ENCODE measurements at places on chromosomes 2 and 18. TPM values are rescaled to one million over a fixed set of nuclear protein-coding genes. Genes with fewer than 3 reads are reported as not detected.

Gene GPAT2
- total RNA-seq: not detected

Gene ASB1
- total RNA-seq: 30.4 TPM

DNA sequence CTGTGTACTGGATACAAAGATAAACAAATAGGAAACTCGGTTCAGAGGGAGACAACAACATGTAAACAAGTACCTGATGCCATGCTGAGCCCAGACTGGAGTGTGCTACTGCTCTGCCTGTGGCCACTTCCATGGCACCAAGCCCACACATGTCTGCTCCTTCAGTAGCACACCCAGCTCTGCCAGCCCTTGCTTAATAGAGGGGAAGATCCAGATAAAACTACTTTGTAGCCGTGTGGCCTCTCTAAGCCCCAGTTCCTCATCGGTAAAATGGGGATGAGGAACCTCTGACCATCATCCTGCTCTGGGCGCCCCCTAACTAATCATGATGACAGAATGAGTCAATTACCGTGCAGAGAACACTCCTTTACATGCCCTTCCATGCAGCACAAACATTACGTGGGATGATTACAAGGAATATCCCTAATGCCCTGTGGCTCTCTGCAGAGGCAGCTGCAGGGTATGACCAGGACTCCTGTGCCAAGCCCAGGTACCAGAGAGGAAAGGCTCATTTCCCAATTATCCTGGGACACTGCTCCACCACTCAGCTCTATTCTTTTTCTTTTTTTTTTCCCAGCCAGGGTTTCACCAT, 34.9 kb downstream of the DNMT3A start:
- DNase-seq: no peak

Gene C2orf80
- not detected for total RNA-seq

DNA sequence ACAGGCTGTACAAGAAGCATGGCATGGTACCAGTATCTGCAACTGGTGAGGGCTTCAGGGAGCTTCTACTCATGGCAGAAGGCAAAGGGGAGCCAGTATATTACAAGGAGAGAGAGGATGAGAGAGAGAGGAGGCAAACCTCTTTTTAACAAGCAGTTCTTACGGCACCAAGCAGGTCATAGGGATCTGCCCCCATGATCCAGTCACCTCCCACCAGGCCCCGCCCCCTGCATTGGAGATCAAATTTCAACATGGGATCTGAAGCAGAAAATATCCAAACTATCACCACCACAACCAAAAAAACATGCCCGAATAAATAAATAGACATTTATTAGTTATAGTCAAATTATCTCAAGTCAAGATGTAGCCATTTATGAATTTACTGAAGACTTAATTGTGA, 14.5 kb upstream of the SLC35F5 start:
- DNase-seq: no peak

GRCh38 chr2:179538406-179539123, 273.9 kb upstream of the SESTD1 start:
- peak; percentile 71 for DNase-seq

- DNase-seq: no peak
Observed at GRCh38 chr2:73697606-73698005, 39.5 kb downstream of the TPRKB start.

GRCh38 chr2:22697054-22697788, 687.8 kb upstream of the KLHL29 start:
- no peak for DNase-seq

DNA sequence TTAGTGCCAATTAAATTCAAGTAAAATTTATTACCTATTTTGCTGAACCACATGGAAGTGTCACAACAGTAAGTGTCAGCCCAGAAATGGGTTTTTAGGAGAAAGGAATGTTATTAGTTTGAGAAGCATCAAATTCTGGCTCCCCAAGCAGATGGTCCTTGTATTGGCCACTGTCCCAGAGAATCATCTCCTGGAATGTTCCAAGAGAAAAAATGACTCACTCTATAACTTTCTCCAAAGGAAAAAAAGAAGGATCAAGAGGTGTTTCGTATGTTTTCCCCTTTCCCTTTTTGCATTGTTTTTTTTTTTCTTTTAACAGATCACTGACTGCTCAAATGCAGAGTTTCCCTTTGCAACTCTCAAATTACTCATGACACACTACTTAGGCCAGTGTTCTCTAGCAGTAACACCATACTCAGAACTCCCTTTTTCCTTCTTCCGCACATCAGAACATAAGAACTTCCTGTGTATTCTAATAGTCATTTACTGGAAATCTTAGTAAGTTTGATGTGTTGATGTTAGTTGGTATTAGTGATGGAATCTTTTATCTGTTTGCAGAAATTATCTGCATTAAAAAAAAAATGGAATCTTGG, 390.3 kb downstream of the GPD2 start:
- peak; percentile 93 for DNase-seq

Gene LDLRAD4
- not detected for total RNA-seq

- no peak for DNase-seq
Observed at GRCh38 chr2:61187085-61187484, 25.1 kb downstream of the C2orf74 start.

Gene CCDC85A
- 0.57 TPM for total RNA-seq

Gene CBLN2
- not detected for total RNA-seq

Gene LYG1
- total RNA-seq: 0.86 TPM

Gene TLX2
- 0.46 TPM for total RNA-seq

DNA sequence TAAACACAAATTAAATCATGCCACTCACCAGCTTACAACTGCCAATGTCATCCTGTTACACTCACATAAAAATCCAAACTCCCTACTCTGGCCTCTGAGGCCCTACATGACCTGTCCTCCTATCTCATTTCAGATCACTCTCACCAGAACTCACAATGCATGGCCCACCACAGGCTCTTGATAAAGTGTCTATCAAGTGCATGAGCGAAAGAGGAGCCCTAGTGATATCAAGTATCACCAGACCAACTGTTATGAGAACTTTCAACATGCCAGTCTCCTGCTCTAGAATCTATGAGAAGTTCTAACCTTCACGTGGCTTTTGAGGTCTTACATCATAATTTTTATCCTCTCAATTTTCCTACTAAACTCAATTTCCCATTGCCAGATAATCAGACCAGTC, 76.4 kb upstream of the CD226 start:
- DNase-seq: no peak

DNA sequence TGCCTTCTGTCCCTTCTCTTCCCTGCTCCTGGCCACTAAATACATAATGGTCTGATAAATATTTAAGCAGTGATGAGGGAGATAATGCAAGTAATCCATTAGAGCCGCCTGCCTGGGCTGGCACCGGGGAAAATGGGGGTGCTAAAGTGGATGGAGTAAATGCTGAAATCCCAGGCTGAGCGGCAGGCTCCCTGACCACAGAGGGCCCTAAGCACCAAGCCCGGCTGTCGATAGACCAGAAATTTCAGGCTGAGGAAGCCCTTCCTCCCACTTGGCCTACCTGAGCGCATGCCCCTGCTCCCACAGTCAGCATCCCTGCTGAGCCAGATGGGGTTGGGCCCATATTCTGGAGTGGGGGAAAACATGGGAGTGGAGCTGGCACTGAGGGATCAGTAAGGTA, 197.5 kb upstream of the SKOR2 start:
- DNase-seq: no peak

DNA sequence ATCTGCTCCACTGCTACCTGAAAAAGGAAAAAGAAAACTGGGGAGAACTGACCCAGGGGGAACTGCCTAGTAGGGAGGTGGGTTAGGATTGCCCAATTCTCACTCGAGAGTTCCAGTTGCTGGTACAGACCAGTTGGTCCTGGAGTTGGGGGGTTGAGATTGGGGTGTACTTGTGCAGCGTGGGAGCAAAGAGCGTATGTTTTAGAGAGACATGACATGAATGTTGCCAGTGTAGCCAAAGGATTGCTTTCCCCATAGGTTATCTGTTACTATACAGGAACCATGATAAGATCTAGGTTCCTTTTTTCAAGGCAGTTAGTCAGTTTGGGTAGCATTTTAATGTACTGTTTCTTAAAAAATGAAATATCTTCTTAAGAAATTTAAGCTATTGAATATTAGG, 68.6 kb downstream of the APLF start:
- no peak for DNase-seq

Gene NDUFAF7
- total RNA-seq: 13.6 TPM

DNA sequence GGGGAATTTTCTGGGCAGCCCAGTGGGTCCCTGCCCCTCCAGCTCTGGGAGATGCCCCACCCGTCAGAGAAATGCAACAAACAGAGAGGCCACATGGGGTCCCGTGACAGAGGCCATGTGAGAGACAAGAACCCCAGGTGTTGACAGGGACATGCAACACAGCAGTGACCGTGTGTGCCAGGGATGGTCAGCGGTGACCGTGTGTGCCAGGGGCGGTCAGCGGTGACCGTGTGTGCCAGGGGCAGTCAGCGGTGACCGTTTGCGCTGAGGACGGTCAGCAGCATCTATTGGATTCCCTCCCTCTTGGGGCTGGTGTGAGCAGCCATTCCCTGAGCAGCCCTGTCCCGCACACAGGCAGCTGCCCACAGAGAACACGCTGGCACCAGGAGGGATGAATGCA, 146.6 kb upstream of the OTOS start:
- no peak for DNase-seq

DNA sequence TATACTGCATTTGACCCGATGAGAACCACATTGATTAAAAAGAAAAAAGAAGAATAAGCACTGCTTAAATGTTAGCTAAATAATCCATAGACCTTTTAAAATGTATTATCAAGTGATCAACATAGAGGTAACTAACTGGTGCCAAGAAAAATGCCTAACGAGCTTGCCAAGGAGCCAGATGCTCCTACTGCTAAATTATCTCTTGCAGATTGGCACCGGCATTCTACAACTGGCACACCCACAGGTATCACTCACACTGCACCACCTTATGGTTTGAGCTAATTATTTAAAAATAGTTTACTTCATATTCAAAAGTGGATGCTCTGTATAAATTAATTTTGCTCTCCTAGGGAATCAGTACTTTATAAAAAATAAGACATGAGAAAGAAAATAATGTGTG, 341.6 kb upstream of the CDH7 start:
- no peak for DNase-seq

- no peak for DNase-seq
Observed at GRCh38 chr18:76878426-76878825, 56.1 kb downstream of the ZNF236 start.

Gene SLC19A3
- total RNA-seq: 0.17 TPM

Gene ALPI
- total RNA-seq: not detected

GRCh38 chr18:33201509-33201926, 239.0 kb downstream of the CCDC178 start:
- peak; percentile 3 for DNase-seq

GRCh38 chr18:66011916-66012315, 261.1 kb downstream of the CDH7 start:
- DNase-seq: no peak

DNA sequence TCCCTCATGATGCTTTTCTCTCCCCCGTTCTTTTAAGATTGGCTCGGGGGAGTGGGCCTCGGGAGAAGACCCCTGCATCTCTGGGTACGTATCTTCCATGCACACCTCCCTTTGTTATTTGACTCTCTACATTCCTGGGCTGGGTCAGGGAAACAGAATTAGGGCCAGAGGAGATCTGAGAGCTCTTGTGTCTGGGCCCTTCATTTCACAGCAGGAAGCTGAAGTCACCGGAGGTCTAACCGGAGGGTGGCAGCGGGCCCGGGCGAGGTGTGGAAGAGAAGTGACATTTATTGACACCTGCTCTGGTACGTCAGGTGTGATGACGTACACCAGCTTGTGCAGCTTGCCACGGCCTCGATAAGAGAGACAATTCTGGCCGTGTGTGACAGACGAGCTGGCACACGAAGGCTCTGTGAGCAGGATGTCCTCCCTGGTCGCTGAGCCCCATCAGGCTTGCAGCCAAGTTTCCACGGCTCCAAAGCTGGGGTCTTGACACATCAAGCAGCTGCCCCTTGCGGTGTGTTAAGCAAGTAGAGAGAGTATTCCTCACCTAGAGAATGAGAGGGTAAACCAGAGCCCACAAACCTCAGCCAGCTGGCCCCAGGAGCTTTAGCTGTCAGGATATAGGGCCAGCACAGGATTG, 30.4 kb downstream of the TOGARAM2 start:
- DNase-seq: peak; percentile 89

Gene REEP1
- 0.52 TPM for total RNA-seq
